ENCODE measurements at places on chromosomes 7 and 10. TPM values are rescaled to one million over a fixed set of nuclear protein-coding genes. Genes with fewer than 3 reads are reported as not detected.

HECW1 gene
- total RNA-seq = not detected

GIMAP7 gene
- 31.6 TPM for total RNA-seq

AKR1D1 gene
- total RNA-seq = not detected

GTPBP10 gene
- 16.9 TPM for total RNA-seq

LARP4B gene
- 61.7 TPM for total RNA-seq

WNT8B gene
- total RNA-seq = not detected

GALNT17 gene
- total RNA-seq = not detected

DRGX gene
- total RNA-seq = not detected

FXYD4 gene
- not detected for total RNA-seq

HYAL4 gene
- total RNA-seq = 0.86 TPM

SMARCD3 gene
- 5.2 TPM for total RNA-seq

ASAH2 gene
- 0.86 TPM for total RNA-seq

SPDYE5 gene
- not detected for total RNA-seq

RAMP3 gene
- not detected for total RNA-seq

NPTX2 gene
- total RNA-seq = 3.4 TPM

LRRD1 gene
- under 0.01 TPM for total RNA-seq

CCDC146 gene
- total RNA-seq = 1.6 TPM

FOXI2 gene
- not detected for total RNA-seq

CDHR3 gene
- 2.1 TPM for total RNA-seq

BLNK gene
- not detected for total RNA-seq

PRSS37 gene
- total RNA-seq = not detected

UNCX gene
- not detected for total RNA-seq

PSD gene
- not detected for total RNA-seq

SLC18A3 gene
- not detected for total RNA-seq

CBX3 gene
- total RNA-seq = 147 TPM

CLRN3 gene
- total RNA-seq = not detected

RET gene
- total RNA-seq = not detected

CLCN1 gene
- total RNA-seq = not detected

HABP2 gene
- total RNA-seq = not detected

KLLN gene
- total RNA-seq = 0.33 TPM

TMEM26 gene
- under 0.01 TPM for total RNA-seq

IDI2 gene
- not detected for total RNA-seq

NEURL1 gene
- 0.33 TPM for total RNA-seq

PILRA gene
- 0.38 TPM for total RNA-seq

VSTM4 gene
- under 0.01 TPM for total RNA-seq

NACAD gene
- total RNA-seq = 0.76 TPM

NRAP gene
- not detected for total RNA-seq

SUN1 gene
- 113 TPM for total RNA-seq

LFNG gene
- total RNA-seq = 22.9 TPM

NKX2-3 gene
- total RNA-seq = not detected

COBL gene
- total RNA-seq = not detected

RNF148 gene
- total RNA-seq = 1.6 TPM

RBM28 gene
- total RNA-seq = 15.7 TPM

MYOZ1 gene
- total RNA-seq = not detected

MAPK8 gene
- total RNA-seq = 75.7 TPM

LIPF gene
- total RNA-seq = not detected

Measured in vein endothelial cell (primary cell).